ENCODE measurements at places on chromosomes 6 and 20. TPM values are rescaled to one million over a fixed set of nuclear protein-coding genes. Genes with fewer than 3 reads are reported as not detected.

DNA sequence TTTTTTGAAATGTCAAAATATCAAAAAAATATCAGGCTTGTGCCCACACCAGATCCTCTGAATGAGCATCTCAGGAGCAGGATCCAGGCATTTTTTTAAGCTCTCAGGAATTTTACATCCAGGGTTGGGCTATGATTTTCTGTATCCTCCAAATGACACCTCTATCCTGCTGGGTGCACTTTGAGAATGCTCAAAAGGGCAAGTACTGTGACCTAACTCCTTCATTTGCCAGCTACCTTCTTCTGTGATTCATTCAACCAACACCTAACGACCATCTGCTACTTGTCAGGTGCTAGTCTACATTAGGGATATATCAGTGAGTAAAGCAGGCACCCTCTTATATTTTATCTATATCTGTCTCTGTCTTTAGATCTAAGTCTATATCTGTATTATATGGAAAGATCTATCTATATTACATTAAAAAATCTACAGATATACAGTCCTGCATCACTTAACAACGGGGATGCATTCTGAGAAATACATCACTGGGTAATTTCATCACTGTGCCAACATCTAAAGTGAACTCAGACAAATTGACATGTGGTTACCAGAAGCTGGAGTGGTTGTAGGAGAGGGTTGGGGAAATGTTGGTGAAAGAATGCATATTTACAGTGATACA, 131.6 kb downstream of the KIF16B start:
- H3K4me1 ChIP-seq, result peaks cover 19% of the 10 kb centered on the region
- H3K4me3 ChIP-seq, result no peak overlapping the region
- no peaks in the 10 kb centered on the region for H3K36me3 ChIP-seq
- no peak overlapping the region for H3K27ac ChIP-seq

DNA sequence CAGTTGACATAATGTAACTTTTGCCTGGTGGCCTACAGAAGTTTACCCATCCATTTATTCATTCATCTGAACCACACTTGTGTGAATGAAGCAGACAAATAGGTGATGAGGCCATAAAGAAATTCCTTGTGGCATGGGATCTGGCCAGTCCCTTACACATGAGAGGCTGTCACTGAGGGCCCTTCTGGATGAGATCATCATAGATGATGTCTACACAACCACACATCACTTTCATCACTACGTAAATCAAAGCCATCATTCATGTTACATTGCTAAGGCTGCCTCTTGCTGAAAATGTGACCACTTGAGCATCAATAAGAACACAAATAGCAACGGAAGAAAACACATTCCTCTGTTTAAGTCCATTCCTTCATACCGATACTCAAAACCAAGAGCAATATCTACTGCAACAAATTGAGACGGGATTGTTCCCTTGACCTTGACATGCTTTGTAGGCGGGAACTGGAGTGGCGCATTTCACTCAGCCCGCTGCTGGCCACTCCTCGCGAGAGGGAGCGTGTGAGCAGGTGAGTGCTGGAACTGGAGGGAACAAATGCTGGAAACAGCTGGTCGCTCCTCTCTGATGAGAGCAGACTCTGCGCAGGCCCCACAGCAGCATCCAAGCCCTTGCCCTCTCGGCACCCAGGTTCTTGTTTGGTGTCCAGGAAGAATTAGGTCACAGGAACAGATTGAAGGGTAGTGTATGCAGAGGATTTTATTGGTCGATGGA, 49.3 kb downstream of the FAM50B start:
- no peaks in the 10 kb centered on the region for H3K4me1 ChIP-seq
- H3K36me3 ChIP-seq, result no peaks in the 10 kb centered on the region
- no peak overlapping the region for H3K27ac ChIP-seq
- DNase-seq, result no peak
- H3K4me3 ChIP-seq, result no peak overlapping the region

DNA sequence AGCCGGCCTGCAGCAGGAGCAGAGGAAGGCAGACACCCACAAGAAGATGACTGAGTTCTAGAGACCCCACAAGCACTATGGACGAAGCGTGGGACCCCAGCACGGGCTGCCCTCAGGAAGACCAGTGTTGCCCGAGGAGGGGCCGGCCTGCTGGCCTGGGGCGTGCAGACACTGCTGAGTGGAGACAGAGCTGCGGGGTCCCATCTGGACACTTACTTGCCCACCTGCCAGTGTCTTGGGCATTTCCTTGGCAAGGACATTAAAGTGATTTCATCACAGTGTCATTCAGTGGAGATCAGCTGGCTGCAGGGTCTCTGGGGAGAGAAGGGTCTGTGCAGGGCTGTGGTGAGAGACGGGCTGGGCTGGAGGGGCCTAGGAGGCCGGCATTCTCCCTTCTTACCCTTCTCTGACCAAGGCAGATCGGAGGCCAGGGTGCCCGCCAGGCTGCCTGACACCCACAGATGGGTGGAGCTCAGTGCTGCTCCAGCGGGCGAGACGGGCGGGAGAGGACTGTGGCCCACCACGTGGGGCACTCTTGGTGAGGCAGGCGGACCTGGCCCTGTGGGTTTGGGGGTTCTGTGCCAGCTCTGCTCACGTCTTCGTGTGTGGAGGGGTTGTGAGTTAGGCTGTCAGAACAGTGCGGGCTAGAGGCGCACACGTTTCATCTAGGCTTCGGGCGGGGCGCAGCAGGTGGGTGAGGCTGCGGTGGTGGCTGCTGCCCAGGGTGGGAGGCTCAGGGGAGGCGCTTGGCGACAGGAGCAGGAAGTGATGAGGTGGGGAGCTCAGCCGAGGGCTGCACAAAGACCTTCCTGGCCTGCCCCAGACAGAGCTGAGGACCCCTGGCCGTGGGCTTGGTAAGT, at the start of gene LIME1:
TSS of gene LIME1 (plus strand) at position 806 of the 860 bp plus-strand sequence. CDS start 886 bp downstream, outside the sequence.
- no peak for DNase-seq
- no peaks in the 10 kb centered on the region for H3K27me3 ChIP-seq
- H3K4me1 ChIP-seq, result peaks cover 29% of the 10 kb centered on the region
- peak within 1 kb of the TSS; percentile 95 for H3K4me3 ChIP-seq

- peaks cover 6% of the 10 kb centered on the region for H3K36me3 ChIP-seq
- no peak for DNase-seq
These were observed 32.7 kb upstream of the MRPS10 start for GRCh38 chr6:42250274-42250931.

- no peaks in the 10 kb centered on the region for H3K36me3 ChIP-seq
- no peak overlapping the region for H3K4me3 ChIP-seq
- DNase-seq, result no peak
- H3K27me3 ChIP-seq, result no peaks in the 10 kb centered on the region
- no peak overlapping the region for H3K27ac ChIP-seq
These were observed 356.9 kb downstream of the CDKAL1 start for GRCh38 chr6:20891161-20891560.

DNA sequence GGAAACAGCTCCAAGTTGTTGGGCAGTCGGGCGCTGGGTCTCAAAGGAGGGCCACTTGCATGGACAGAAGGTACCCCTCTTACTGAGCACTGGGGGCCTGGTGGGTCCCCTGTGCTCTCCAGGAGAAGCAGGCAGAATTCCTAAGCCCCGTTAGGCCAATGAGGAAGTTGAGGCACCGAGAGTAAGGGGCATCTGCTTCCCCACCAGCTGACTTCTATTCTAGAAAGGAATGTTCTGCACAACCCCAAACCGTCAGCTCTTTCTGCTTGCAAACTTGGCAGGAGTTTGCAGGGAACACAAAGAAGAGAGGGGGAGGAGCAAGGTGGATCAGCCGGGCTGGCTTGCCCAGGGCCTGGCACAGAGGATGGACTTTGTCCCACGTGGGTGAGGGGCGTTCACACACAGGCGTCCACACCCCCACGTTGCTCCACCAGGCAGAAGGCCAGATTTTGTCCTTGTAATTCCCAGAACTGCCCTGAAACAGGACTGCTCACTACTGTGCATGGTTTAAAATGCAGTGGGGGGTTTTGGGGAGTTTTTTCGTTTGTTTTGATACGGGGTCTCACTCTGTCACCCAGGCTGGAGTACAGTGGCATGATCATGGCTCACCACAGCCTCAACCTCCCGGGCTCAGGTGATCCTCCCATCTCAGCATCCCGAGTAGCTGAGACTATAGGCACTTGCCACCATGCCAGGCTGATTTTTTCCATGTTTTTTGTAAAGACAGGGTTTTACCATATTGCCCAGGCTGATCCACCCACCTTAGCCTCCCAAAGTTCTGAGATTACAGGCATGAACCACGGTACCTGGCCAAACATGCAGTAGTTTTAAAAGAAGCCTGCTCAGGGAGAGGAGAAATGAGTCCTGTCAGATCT, 93.3 kb downstream of the SNX5 start:
- H3K4me1 ChIP-seq, result peaks cover 17% of the 10 kb centered on the region
- H3K27ac ChIP-seq, result no peak overlapping the region
- no peak overlapping the region for H3K4me3 ChIP-seq
- no peaks in the 10 kb centered on the region for H3K27me3 ChIP-seq

DNA sequence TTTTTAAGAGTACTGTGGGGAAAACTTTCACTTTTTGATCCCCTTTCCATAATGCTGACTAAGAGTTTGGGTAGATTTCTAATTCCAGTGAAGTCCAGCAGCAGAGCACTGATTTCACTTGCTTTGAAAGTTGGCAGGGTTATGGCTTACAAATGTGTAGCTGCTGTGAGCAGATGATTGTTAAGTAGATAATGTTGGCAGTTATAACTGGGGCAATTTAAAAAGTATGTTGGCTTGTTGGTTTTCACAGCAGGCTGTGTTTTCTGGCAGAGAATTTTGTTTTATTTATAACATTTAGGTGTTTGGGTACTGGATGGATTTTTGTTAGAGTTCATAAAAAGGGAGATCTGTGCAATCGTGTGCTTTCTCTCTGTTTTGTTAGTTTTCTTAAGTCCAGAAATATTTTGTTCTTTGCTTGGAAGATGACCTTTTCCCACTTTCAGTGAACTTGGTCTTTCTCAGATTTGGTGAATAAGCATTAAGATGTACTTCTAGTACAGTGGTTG, 31.4 kb downstream of the AFDN start:
- H3K27me3 ChIP-seq, result no peaks in the 10 kb centered on the region
- no peak for DNase-seq
- peaks cover 16% of the 10 kb centered on the region for H3K4me1 ChIP-seq
- H3K27ac ChIP-seq, result no peak overlapping the region

DNA sequence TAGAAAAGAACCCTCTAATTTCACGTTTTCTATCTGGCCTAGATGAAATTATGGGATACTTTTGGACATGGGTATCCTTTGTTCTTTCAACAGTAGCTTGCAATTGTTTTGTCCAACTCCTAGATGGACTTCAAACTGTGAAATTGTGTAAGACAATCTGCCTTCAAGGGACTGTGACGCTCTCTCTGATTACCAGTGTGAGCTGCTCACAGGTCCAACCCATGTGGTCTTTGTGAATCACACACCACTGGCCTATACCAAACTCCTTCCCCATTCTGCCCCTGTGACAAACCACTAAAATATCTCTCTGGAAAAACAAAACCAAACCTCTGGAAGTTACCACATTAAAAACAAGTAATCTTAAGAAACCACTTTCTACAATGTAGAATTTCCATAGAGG, 59.5 kb downstream of the NINL start:
- no peak for DNase-seq
- no peaks in the 10 kb centered on the region for H3K27me3 ChIP-seq
- peaks cover 4% of the 10 kb centered on the region for H3K36me3 ChIP-seq
- H3K4me3 ChIP-seq, result no peak overlapping the region
- no peaks in the 10 kb centered on the region for H3K4me1 ChIP-seq

DNA sequence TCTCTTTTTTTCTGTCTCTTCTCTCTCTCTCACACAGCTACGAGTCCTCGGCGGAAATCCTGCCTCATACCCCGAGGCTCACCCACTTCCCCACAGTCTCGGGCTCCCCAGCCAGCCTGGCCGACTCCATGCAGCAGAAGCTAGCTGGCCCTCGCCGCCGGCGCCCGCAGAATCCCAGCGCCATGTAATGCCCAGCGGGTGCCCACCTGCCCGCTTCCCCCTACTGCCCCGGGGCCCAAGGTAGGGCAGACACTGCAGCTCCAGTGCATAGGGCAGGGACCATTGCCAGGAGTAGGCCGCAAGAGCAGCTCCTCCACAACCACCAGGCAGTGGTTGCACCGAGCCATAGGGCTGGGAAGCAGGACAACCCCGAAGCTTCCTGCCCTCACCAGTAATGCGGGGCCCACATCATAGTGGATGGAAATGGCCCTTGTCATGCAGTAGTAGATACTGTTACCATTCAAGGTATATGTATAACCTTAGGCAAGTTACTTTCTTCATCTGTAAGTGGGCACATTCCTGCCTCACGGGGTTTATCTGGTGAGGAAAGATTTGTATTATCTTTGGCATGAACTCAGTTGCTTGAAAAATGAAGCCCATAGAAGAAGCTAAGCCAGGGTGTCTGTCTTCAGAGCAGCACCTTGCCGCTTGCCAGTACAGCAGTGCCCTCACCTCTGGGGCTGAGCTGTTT, 36.9 kb upstream of the ID1 start:
- H3K4me1 ChIP-seq, result peaks cover 29% of the 10 kb centered on the region
- no peaks in the 10 kb centered on the region for H3K36me3 ChIP-seq
- no peaks in the 10 kb centered on the region for H3K27me3 ChIP-seq
- no peak for DNase-seq
- H3K4me3 ChIP-seq, result no peak overlapping the region

GRCh38 chr20:36305602-36306551, at the start of gene DLGAP4:
Gene DLGAP4, plus strand, starts transcription at chr20:36306339. Its CDS starts 125,379 bp downstream, at chr20:36431718.
- H3K36me3 ChIP-seq, result no peaks in the 10 kb centered on the region
- H3K4me1 ChIP-seq, result peaks cover 6% of the 10 kb centered on the region
- peaks cover 93% of the 10 kb centered on the region for H3K27me3 ChIP-seq
- H3K4me3 ChIP-seq, result no peak within 1 kb of the TSS

- no peaks in the 10 kb centered on the region for H3K27me3 ChIP-seq
- peak; percentile 57 for DNase-seq
- no peaks in the 10 kb centered on the region for H3K36me3 ChIP-seq
- peak within 1 kb of the TSS; percentile 71 for H3K4me3 ChIP-seq
- peak within 1 kb of the TSS; percentile 81 for H3K27ac ChIP-seq
These were observed at the start of gene HFE for GRCh38 chr6:26087284-26088115. Gene HFE, plus strand, starts transcription at chr6:26087429. Its CDS starts 12 bp downstream, at chr6:26087441.

- H3K4me1 ChIP-seq, result no peaks in the 10 kb centered on the region
- no peaks in the 10 kb centered on the region for H3K27me3 ChIP-seq
- H3K4me3 ChIP-seq, result no peak overlapping the region
- peak; percentile 6 for DNase-seq
- no peak overlapping the region for H3K27ac ChIP-seq
- no peaks in the 10 kb centered on the region for H3K36me3 ChIP-seq
These were observed 174.0 kb downstream of the RNF144B start for GRCh38 chr6:18561037-18561750.

DNA sequence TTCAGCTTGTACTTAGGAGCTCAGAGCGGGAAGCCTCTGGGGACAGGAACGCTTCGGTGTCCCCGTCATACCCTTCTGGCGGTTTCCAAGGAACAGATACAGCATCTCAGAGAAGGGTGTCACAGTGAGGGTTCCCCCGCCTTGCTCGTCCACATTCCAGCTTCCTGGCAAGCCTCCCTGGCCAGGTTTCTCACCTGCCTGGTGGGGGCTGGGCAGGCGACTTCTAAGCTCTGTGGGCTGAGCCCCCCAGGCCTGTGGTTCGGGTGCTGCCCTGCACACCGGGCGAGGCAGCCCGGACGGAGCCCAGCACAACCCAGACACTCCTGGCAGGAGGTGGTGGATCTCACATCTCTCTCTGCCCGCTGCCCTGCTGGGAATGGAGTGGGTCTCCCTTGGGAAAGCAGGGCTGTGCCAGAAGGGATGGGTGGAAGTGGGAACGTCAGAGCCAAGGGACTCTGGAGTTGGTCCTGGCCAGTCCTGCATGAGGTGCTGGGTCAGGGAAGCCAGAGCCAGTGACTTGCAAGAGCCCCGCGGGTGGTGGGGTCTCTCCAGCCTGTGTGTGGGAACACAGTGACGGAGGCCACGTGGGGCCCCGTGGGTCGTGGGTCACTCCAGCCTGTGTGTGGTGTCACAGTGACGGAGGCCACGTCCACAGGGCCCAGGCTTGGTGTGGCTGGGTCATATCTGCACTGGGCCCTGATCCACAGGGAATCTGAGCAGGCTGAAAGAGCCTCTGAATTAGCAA, 47.7 kb upstream of the SMOC2 start:
- no peak overlapping the region for H3K4me3 ChIP-seq
- no peaks in the 10 kb centered on the region for H3K27me3 ChIP-seq

FOXC1 gene
- 2.9 TPM for polyA plus RNA-seq

PAX1 gene
- not detected for polyA plus RNA-seq

SLC22A3 gene
- polyA plus RNA-seq, result 0.80 TPM
